GM23248 (cell line): ENCODE measurements at places on chromosomes 12 and 14. TPM values are rescaled to one million over a fixed set of nuclear protein-coding genes. Genes with fewer than 3 reads are reported as not detected.

Gene BIN2
- not detected in 2 replicates for total RNA-seq

Gene SIX1
- total RNA-seq: 7.8 and 11.7 TPM in 2 replicates

Gene GLRX5
- total RNA-seq: 38.6 and 46.0 TPM in 2 replicates

Gene ADGRD1
- 7.9 and 8.2 TPM in 2 replicates for total RNA-seq

Gene SPTB
- 0.11 and 0.51 TPM in 2 replicates for total RNA-seq

Gene CARMIL3
- total RNA-seq: under 0.01 TPM in 1 of 2 replicates, not detected in the other

Gene ZNF891
- 0.43 and 0.63 TPM in 2 replicates for total RNA-seq

Gene KRT81
- 0.11 TPM in 1 of 2 replicates, not detected in the other for total RNA-seq

Gene TSPAN31
- 70.8 and 112 TPM in 2 replicates for total RNA-seq

Gene KLRG1
- total RNA-seq: not detected in 2 replicates

Gene TBX3
- total RNA-seq: 25.1 and 34.0 TPM in 2 replicates
